ENCODE measurements at places on chromosomes 7 and 10. TPM values are rescaled to one million over a fixed set of nuclear protein-coding genes. Genes with fewer than 3 reads are reported as not detected.

DNA sequence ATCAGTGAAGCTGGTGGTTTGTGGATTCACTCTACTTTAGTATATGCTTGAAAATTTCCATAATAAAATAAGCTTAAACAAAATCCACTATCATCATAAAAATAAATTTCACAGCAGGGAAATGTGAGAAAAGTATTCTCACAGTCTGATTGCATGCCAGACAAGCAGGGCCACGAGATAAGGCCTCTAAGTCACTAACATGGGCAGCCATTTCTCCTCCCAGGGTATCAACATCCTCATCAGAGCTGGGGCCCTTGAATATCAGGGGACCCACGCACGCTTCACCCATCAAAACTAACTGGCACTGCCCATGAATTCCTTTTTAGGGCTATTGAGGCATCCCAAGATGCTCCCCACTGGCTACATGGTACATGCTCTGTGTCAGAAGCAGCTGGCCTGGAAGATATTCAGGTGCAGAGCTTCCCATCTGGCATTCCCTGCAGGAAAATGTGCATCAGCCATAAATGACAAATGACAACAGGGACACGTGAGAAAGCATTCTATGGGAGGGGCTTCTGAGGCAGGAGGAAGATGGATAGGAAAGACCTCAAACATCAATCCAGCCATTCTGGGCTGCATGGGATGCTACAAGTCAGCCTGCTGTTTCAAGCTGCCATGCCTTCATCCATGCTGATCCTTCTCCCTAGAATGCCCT, 17.4 kb downstream of the CCDC6 start:
- peaks cover 58% of the 10 kb centered on the region for H3K4me1 ChIP-seq
- no peak overlapping the region for H3K4me3 ChIP-seq
- no peaks in the 10 kb centered on the region for H3K27me3 ChIP-seq
- no peak for DNase-seq
- no peaks in the 10 kb centered on the region for H3K36me3 ChIP-seq
- no peak overlapping the region for H3K27ac ChIP-seq

GRCh38 chr10:12965571-12965970, 35.9 kb downstream of the CCDC3 start:
- no peaks in the 10 kb centered on the region for H3K36me3 ChIP-seq
- H3K27me3 ChIP-seq: no peaks in the 10 kb centered on the region
- no peak overlapping the region for H3K27ac ChIP-seq
- H3K4me3 ChIP-seq: no peak overlapping the region

DNA sequence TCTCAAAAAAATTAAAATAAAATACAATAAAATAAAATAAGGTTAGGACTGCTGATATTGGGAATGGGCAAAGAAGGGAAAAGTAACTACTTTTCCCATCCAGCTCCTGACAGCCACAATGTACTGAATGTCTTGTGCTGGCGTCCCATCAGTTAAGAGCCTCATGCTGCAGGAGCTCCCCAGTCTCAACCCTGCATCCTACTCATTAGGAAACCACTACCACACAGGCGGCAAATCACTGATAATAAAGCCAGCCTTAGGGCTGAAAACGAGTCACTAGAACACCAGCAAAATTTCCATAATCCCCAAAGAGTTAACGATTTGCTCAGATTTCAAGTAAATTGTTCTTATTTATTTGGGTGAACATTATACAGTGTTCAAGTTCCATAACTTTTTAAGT, 4.3 kb downstream of the YWHAG start:
- peaks cover 34% of the 10 kb centered on the region for H3K36me3 ChIP-seq
- DNase-seq: no peak
- no peaks in the 10 kb centered on the region for H3K27me3 ChIP-seq
- H3K27ac ChIP-seq: no peak overlapping the region

DNA sequence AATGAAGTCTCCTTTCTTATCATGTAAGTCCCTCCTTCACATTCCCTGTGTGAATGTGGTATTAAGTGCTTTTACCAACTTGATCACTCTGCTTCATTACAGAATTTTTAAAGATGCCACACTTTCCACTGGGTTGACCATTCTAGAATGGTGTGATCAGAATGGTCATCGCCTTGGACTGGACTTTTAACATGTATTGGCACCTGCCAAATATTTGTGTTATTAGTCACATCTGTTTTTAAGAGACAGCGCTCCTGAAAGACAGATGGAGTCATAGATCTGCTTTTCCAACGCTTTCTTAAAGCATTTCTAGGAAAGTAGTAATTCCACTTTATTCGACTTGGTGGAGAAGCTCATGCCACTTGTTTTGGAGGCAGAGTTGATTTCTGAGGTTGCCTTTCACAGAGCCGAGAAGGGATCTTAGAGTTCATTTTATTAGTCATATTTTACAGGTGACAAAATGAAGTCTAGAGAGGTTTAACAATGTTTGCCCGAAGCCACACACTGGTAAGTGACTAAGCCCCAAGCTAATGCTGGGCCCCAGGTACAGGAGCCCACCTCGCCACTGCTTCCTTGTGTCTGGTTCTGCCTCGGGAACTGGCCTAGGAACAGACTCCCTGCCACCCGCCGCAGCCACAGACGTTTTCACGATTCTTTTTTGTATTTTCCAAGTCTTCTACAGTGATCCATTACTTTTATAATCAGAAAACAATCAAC, 10.4 kb upstream of the BAMBI start:
- H3K27me3 ChIP-seq: peaks cover 45% of the 10 kb centered on the region
- H3K36me3 ChIP-seq: no peaks in the 10 kb centered on the region
- no peak overlapping the region for H3K27ac ChIP-seq
- H3K4me1 ChIP-seq: peaks cover 10% of the 10 kb centered on the region
- H3K4me3 ChIP-seq: no peak overlapping the region
- no peak for DNase-seq

The ZNF239 gene
- 13.8 TPM for total RNA-seq

GRCh38 chr7:40468891-40469864, 334.4 kb downstream of the SUGCT start:
- H3K4me1 ChIP-seq: no peaks in the 10 kb centered on the region
- H3K27me3 ChIP-seq: no peaks in the 10 kb centered on the region
- H3K4me3 ChIP-seq: no peak overlapping the region
- DNase-seq: no peak
- no peaks in the 10 kb centered on the region for H3K36me3 ChIP-seq
- no peak overlapping the region for H3K27ac ChIP-seq

The SPDYE9 gene
- not detected for total RNA-seq

The HNRNPF gene
- total RNA-seq: 346 TPM

The SCIN gene
- 0.80 TPM for total RNA-seq

DNA sequence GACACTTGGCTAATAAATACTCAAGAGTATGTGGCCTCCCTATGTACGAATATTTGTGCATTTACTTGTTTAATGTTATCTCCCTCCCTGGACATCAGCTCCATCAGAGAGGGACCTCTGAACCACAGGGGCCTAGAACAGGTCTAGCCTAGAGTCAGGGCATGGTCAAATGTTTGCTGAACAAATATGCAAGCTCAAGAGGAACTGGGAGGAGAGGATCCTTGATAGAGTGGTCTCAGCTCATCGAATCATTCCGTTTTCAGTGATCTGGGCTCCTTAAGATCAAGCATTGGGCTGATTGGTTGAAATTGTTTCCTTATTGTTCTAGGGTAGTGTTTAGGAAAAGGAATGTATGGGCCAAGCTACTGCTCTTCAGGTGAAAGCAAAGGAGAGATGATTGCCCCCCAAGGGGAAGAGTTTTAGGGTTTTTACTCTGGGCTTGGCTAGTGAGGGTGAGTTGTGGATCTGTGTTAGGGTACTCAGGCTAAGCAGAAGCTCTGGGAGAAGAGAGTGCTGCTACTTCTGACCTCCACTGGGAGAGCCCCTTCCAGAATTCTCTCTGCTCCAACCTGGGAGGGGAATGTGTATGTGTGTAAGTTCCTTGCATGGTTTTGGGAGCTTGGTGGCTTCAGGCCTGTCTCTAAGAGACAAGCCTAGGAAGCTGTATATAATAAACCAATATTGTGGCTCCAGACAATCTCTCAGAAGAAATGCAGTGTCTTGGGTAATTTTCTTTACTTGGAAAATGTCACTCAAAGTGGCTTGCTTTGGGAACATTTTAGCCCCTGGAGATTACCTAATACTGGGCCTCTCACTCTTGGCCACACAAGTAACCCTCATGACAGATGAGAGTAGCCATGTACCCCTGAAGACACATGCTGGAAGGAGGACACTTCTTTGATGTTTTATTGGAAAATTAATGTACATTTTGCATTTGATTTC, 110.0 kb downstream of the EMX2 start:
- no peaks in the 10 kb centered on the region for H3K27me3 ChIP-seq
- H3K36me3 ChIP-seq: no peaks in the 10 kb centered on the region
- no peak for DNase-seq
- no peaks in the 10 kb centered on the region for H3K4me1 ChIP-seq
- no peak overlapping the region for H3K4me3 ChIP-seq
- H3K27ac ChIP-seq: no peak overlapping the region

GRCh38 chr10:129030603-129030895, 436.5 kb upstream of the MGMT start:
- no peaks in the 10 kb centered on the region for H3K36me3 ChIP-seq
- peaks cover 16% of the 10 kb centered on the region for H3K4me1 ChIP-seq
- DNase-seq: no peak
- H3K4me3 ChIP-seq: no peak overlapping the region
- no peak overlapping the region for H3K27ac ChIP-seq

- H3K4me1 ChIP-seq: peaks cover 17% of the 10 kb centered on the region
- DNase-seq: peak; percentile 51
- no peak overlapping the region for H3K4me3 ChIP-seq
Measured at GRCh38 chr7:105270117-105270516, 118.6 kb downstream of the SRPK2 start.

DNA sequence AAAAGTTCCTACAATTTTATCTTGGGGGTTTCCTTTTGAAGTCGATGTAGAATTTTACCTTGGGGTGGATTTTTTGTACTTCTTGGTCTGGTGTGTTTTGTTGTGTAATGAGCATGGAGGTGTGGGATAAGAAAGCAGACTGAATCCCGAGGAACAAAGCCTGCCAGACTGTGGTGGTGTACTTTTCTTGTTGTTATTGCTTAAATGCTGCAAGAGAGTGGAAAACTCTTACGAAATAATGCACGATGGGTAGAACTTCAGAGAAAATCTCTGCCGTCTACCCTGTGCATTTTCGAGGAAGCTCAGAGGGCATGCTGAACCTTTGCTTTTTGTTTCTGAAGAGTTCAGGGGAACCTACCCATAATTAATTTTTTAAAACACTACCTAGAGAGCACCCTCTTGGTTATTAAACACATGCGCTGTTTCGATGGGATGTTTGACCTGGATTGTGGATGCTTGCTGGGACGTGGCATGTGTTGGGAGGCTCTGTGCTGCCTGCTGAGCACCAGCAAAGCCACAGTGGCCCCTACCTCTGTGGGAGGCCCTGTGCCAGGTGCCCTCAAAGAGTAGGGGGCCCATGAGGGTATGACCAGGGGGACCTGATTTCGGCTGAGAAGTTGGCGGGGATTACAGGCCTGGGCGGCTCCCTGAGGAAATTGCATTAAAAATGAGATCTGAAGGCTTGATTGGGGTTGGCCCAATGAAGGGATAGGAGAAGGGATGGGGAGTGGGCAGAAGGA, 94.1 kb downstream of the TCF7L2 start:
- 0 out of 2 replicates have a peak overlapping the region, but pooled peaks have one; percentile 10 for H3K27ac ChIP-seq
- DNase-seq: no peak
- H3K27me3 ChIP-seq: no peaks in the 10 kb centered on the region
- H3K4me1 ChIP-seq: peaks cover 67% of the 10 kb centered on the region
- peaks cover 15% of the 10 kb centered on the region for H3K36me3 ChIP-seq
- H3K4me3 ChIP-seq: no peak overlapping the region

DNA sequence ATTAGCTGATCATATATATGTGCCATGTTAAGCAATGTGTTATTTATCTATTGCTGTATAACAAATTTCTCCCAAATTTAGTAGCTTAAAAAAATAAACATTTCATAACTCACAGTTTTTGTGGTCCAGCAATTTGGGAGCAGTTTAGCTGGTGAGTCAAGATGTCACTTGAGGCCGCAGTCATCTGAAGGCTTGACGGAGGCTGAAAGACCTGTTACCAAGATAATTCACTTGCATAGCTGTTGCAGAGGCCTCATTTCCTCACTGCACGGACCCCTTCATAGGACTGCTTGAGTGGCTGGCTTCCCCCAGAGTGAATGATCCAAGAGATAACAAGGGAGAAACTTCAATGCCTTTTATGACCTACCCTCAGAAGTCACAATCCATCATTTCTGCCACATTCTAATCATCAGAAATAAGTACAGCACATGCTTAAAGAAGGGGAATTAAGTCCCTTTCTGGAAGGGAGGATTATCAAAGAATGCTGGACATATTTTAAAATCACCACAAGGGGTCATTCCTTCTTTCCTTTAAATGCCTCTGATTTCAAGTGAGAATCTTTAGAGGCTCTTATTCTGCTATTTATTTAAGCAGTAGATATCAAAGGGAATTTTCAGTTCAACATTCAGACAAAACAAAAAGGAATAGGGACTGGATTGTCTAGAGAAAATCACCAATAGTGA, 10.5 kb upstream of the SRPK2 start:
- H3K36me3 ChIP-seq: no peaks in the 10 kb centered on the region
- no peak overlapping the region for H3K4me3 ChIP-seq
- no peak overlapping the region for H3K27ac ChIP-seq
- peak; percentile 39 for DNase-seq
- H3K4me1 ChIP-seq: peaks cover 13% of the 10 kb centered on the region
- H3K27me3 ChIP-seq: no peaks in the 10 kb centered on the region

DNA sequence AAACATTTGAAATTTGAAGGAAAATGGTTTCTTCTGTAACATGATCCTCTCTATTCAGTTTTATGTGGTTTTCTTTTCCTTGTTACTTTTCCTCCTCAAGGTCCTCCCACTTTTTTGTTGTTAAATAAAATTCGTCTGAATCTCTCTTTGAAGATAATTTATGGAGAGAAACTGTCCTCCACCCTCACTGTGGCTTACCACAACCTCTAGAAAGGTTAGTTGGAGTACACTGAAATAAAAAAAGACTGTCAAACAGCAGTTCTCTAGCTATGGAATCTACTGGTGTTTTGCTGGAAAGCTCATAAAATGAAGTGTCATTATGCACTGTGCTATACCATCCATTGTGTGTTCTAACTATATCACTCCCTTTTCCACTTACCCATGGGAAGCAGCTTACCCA, 189.4 kb downstream of the HDAC9 start:
- H3K36me3 ChIP-seq: no peaks in the 10 kb centered on the region
- DNase-seq: no peak
- no peak overlapping the region for H3K4me3 ChIP-seq
- H3K27ac ChIP-seq: no peak overlapping the region
- no peaks in the 10 kb centered on the region for H3K27me3 ChIP-seq

GRCh38 chr10:64261092-64261491, 739.9 kb downstream of the REEP3 start:
- no peak overlapping the region for H3K27ac ChIP-seq
- H3K27me3 ChIP-seq: no peaks in the 10 kb centered on the region
- H3K4me1 ChIP-seq: peaks cover 7% of the 10 kb centered on the region
- no peak for DNase-seq
- H3K36me3 ChIP-seq: no peaks in the 10 kb centered on the region

All from GM23338 (cell line).